ENCODE measurements at places on chromosomes 7 and 10. TPM values are rescaled to one million over a fixed set of nuclear protein-coding genes. Genes with fewer than 3 reads are reported as not detected.

MYL7 gene
- not detected for total RNA-seq

ANXA8L1 gene
- 60.6 TPM for total RNA-seq

SBDS gene
- 108 TPM for total RNA-seq

SPOCK2 gene
- total RNA-seq, result 0.26 TPM

GIGYF1 gene
- 9.9 TPM for total RNA-seq

METTL27 gene
- total RNA-seq, result 0.26 TPM

AKR1C2 gene
- total RNA-seq, result 222 TPM

LEP gene
- under 0.01 TPM for total RNA-seq

COL28A1 gene
- not detected for total RNA-seq

CHN2 gene
- total RNA-seq, result not detected

HABP2 gene
- total RNA-seq, result not detected

ABCB4 gene
- not detected for total RNA-seq

GTF2IRD1 gene
- total RNA-seq, result 23.7 TPM

NKX2-3 gene
- not detected for total RNA-seq

PSTK gene
- 3.7 TPM for total RNA-seq

ARHGEF5 gene
- total RNA-seq, result 14.3 TPM

ECHDC3 gene
- total RNA-seq, result 10.0 TPM

GLI3 gene
- 2.4 TPM for total RNA-seq

LRRC61 gene
- 8.2 TPM for total RNA-seq

ATOH7 gene
- total RNA-seq, result under 0.01 TPM

CD36 gene
- total RNA-seq, result 1.3 TPM

TWNK gene
- 14.7 TPM for total RNA-seq

UCMA gene
- total RNA-seq, result not detected

SRRM3 gene
- total RNA-seq, result 0.51 TPM

HTRA1 gene
- total RNA-seq, result 80.3 TPM

TSPAN33 gene
- total RNA-seq, result 1.7 TPM

Data from bronchial epithelial cell (primary cell).